ENCODE measurements at places on chromosomes 5 and 9.

DNA sequence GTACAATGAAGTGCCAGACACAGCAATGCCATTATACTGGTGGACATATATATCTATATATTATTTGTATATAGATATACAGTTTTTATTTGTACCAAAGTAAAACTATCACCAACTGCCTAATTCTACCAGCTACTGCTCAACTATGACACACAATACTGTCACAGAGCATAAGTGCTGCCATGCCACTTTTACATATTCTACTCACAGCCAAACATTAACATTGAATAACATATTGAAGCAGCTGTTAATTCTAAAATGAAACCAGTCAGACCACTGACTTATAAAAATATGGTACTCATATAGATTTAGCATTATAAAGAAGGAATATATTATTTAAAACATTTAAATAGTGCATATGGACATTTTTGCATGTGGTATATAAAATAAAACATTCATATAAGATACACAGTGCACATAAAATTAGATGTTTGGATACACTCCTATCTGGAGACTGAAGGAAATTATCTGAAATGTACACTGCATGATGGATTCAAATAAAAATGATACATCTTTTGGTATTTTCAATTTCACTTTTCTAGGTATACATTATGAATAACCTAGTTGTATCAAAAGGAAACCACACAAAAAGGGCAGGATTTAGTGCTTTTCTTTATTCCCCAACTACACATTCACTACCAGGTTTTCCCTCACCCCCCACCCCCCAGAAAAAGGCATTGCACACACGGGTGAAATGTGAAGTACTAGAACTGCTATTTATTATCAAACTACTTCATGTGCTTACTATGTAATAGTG lies 48.9 kb downstream of the PKD2L2 start:
- DNase-seq: no peak

DNA sequence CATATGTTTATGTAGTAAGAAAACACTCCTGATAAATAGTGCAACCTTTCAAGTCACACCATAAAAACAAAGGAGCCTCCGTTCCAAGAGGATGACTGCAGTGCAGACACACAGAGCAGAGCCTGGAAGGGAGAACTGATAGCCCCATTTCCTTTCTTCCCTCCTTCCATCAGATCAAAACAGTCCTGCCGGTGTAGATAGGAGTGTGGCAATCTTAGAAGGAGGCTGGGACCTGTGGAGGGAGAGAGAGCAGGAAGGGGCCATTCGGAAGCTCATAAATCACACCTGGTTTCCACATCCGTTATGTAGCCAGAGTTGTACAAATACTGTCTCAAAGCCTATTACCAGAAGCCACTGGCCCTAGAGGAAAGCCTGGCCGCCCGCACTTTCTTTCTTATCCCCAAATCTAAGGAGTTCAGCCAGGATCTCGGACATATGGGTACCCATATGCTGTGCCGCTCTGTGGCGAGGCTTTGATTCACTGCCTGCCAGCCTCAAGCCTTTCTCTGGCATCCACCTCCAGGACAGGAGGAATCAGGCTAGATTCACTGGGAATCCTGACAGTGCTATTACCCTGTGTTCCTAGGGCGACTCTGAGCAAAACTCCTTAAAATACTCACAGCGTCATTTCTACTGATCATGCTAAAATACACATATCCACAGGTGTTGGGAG lies 26.9 kb downstream of the DAP start:
- no peak for DNase-seq

DNA sequence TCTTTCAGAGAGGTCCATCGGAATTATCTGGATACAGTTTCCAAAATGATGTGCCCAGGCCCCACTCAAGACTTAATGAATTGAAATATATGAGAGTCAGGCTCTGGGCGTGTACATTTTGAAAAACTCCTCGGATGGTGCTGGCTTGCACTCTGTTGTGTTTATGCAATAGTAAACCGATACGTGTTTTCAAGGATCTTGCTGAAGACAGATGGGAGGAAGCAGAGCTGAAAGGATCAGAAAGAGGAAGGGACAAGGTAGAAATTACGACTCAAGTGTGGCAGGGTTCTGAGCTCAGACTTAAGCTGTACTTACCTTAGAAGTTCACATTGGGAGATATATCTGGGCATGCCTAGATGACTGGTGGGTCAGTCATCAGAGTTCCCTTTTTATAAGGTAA lies 13.7 kb upstream of the STOM start:
- no peak for DNase-seq

DNA sequence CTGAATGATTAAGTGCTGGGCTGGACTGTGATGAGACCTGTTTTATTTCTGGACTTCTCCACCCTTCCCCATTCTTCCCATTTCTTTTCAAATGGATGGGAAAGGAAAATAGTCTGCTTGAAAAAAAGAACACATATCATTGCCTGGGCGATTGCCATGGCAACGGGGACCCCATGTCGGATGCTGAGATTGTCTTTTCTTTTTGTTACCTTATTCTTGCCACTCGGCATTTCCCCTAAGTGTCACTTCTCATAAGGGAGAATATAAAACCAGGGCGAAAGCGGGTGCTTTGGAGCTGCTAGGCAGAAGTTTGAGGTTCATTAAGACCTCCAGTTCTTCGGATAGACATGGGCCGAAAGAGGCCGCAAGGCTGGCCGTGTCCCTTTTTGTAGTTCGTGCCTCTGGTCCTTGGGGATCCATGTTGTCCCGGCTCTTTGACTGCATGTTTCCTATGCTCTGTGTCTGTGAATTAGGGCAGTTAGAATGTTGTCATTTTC lies 763 bp downstream of the FGD3 start:
- no peak for DNase-seq

- DNase-seq: no peak
These were observed 53.2 kb upstream of the HMHB1 start for GRCh38 chr5:143758750-143759149.

DNA sequence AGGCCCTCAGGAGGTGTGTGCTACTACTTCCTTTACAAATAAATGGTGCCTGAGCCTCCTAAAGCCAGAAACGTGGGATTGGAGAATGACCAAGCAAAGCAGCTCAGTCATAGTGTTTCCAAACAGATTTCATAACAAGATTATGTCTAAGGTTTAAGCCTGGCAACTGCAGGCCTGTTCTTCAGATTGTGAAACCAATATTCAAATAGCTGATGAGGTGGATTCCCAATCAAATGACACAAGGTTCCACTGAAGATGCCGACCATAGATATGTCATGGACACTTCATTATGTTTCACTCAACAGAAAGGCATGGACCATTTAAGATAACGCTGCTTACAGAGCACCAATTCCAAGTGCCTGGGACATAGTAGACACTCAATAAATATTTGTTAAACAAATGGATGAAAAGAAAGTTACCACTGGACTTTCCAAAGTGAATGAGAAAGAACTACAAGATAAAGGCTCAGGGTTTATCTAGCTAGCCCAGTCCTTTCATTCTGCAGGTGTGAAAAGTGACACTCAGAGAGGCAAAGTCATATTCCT lies 189.5 kb downstream of the ACTL7B start:
- no peak for DNase-seq

DNA sequence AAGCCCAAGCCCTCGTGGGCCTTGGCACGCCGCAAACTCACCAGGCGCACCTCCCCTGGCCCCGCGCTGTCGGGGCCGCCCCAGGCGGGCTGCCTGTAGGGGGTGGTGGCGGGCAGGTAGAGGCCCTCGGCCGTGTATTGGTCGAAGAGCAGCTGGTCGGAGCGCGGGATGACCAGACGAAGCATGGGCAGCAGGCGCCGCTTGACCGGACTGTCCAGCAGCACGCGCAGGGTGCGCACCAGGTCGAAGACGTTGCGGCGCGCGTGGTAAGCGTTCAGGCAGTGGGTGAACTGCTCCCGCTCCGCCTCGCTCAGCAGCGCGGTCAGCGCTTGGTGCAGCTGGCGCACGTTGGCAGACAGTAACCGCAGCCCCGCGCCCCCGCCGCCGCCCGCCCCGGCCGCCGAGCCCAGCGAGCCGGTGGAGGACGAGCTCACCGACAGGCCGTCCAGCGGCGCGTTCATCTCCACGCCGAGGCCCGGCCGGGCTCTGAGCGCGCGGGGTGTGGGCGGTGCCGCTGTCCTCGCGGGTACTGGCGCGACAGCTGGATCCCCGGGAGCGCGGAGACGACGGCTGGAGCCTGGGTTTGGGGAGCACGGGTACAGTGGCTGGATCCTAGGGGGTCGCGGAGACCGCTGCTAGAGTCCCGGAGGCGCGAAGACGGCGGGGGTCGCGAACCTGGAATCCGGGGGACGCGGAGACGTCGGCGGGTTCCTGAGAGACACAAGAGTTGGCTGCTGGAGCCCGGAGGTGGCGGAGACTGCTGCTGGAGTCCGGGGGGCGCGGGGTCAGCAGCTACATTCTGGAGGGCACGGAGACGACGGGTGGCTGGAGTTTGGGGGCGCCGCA lies 709 bp downstream of the WHRN start:
- peak; percentile 77 for DNase-seq

All from suprapubic skin (tissue), 4 donors.